MM.1S (cell line): ENCODE measurements at places on chromosomes 3 and 15.
A peak's percentile ranks its signal among the peaks of the same experiment; 100 is the strongest.

GRCh38 chr3:113825090-113825489, 13.5 kb upstream of the GRAMD1C start:
- no peak for DNase-seq
- no peak overlapping the region for H3K4me3 ChIP-seq
- H3K4me1 ChIP-seq = no peaks in the 10 kb centered on the region
- H3K27ac ChIP-seq = no peak overlapping the region
- no peaks in the 10 kb centered on the region for H3K36me3 ChIP-seq

DNA sequence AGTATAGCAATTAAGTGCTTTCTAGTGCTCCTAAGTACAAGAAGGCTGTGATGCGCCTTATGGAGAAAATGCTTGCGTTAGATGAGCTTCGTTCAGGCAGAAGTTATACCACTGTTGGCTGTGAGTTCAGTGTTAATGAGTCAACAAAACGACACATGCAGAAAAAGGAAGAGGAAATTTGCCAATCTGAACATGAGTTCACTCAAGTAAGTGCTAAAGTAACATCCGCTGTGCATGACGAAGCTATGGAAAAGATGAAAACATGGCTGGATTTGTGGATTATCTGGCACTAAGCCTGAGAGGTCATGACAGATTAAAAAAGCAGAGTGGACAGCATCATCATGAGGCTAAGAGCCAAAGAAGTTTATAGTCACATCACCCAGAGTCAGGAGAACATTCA, 36.9 kb downstream of the SH3BP5 start:
- H3K4me3 ChIP-seq = no peak overlapping the region
- H3K4me1 ChIP-seq = peaks cover 20% of the 10 kb centered on the region
- no peak for DNase-seq
- H3K27me3 ChIP-seq = no peaks in the 10 kb centered on the region
- no peaks in the 10 kb centered on the region for H3K36me3 ChIP-seq
- no peak overlapping the region for H3K27ac ChIP-seq

DNA sequence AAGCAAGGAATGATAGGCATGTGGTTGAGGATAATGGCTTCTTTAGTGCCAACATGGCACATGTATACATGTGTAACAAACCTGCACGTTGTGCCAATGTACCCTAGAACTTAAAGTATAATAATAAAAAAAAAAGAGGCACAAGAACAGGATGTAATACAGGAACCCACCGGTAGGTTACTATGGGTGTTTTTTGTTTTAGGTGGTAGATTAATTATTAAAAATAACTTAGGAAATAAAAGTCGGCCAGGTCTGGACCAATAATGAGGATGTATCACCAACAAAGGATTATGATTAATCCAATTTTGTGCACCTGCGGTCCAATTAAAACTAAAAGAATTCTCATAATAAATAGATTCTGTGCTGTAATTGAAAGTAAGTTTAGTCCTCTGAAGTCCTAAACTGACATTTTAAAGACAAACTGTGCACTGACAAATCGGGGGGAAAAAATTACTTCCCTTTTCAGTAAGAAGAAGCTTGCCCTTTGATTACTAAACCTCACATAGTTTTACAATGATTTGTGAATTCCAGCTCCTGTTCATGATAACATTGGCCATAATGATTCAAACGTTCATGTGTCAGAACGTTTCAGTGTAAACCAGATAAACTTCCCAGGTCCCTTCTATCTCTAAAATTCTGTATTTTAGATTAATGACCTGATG, 62.2 kb downstream of the CASR start:
- peak overlapping the region; percentile 58 for H3K4me3 ChIP-seq
- H3K36me3 ChIP-seq = no peaks in the 10 kb centered on the region
- no peaks in the 10 kb centered on the region for H3K4me1 ChIP-seq
- DNase-seq = peak; percentile 48
- no peak overlapping the region for H3K27ac ChIP-seq
- no peaks in the 10 kb centered on the region for H3K27me3 ChIP-seq

GRCh38 chr3:16289144-16289889, 24.3 kb downstream of the OXNAD1 start:
- no peaks in the 10 kb centered on the region for H3K27me3 ChIP-seq
- H3K36me3 ChIP-seq = no peaks in the 10 kb centered on the region
- DNase-seq = no peak

DNA sequence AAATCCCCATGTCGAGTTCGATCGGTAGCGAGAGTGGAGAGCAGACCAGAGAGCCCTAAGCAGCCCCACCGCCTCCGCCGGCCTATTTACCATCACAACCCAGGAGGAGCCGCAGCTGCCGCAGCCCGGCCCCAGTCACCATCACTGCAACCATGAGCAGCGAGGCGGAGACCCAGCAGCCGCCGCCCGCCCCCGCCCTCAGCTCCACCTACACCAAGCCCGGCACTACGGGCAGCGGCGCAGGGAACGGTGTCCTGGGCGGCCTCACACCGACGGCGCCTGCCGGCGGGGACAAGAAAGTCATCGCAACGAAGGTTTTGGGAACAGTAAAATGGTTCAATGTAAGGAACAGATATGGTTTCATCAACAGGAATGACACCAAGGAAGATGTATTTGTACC, 89.5 kb upstream of the TPM1 start:
- H3K4me1 ChIP-seq = no peaks in the 10 kb centered on the region
- DNase-seq = no peak
- H3K27me3 ChIP-seq = no peaks in the 10 kb centered on the region

DNA sequence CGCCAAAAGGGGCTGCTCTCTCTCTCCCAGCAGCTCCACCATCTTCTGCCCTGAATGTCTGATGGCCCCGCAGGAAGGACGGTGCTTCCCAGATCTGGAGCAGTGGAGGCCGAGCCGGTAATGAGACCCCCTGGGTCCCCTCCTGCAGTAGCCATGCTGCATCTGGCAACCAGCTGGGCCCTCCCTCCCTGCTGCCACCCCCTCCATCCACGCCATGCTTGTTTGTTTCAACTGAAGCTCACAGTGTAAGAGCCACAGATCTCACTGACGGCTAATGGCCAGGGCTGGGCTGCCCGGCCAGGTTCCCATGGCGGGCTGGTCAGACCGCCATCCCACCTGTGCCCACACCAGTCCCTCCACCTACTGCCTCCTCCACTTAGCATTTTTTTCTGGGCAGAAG, 260.8 kb downstream of the UACA start:
- no peak for DNase-seq
- H3K4me1 ChIP-seq = peaks cover 39% of the 10 kb centered on the region
- peak overlapping the region; percentile 98; the same call in 1 of the 2 replicates for H3K27ac ChIP-seq
- H3K36me3 ChIP-seq = no peaks in the 10 kb centered on the region
- no peaks in the 10 kb centered on the region for H3K27me3 ChIP-seq

DNA sequence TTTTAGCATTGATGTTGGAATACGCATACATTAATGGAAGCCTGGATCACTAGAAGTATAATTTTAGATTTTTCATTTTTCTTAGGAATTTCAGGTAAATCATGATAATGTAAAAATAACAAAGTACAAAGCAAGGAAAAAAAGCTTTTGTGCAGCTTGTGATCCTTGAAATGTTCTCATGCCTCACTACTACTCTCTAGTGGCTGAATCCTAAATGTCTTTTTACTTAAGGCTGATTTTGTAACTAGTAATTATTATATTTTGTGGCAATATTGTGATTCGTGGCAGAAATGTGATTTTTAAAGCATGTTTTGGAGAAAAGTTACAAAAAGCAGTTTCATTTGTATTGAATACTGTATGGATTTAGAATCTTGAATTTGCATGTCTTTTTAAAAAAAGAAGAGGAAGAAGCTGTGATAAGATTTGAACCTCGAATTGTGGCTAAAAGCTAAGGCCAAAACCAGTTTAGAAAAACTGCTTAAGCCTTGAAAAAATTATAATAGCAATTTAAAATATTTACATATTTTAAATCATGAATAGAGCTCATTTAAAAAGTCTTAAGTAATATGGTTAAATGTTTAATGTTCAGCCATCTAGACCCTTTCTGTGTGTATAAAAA, 39.0 kb downstream of the U2SURP start:
- no peak overlapping the region for H3K27ac ChIP-seq
- peaks cover 12% of the 10 kb centered on the region for H3K4me1 ChIP-seq
- H3K4me3 ChIP-seq = no peak overlapping the region
- no peak for DNase-seq
- H3K36me3 ChIP-seq = peaks cover under 1% of the 10 kb centered on the region; the same call in 1 of the 2 replicates

DNA sequence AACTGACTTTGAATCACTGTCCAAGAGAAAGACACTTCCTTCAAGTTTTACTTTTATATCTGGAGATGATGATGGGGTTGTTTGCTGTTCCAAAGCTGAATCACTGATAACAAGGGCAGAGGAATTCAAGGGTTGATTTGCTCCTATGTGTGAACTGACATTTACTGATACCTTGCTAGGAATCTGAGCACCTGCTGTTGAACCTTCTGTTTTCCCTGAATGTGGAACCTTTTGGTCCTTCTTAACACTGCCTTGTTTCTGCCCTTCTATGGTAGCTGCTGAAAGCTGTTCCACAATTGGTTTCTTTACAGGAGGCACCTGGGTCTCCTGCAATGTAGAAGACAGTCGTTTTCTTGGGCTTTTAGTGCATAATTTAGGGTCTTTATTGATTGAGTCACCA, 102.0 kb upstream of the NEDD4 start:
- no peak for DNase-seq
- no peaks in the 10 kb centered on the region for H3K4me1 ChIP-seq
- H3K27ac ChIP-seq = no peak overlapping the region
- H3K4me3 ChIP-seq = no peak overlapping the region

DNA sequence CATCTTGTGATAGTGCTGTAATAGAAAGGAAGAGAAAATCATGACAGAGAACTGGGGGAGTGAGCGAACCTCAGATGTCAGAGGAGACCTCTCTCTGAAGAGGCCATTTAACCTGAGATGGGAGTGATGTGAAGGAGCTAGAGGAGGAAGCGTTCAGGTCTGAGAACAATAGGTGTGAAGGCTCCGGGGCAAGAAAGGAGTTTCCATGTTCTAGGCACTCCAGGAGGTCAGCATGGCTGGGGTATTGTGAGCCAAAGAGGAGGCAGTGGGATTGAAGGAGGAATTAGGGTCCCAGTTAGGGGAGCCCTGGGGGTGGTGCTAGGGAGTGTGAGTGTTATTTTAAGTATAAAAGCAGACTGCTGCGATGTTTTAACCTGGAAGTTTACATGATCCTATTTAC, 8.8 kb upstream of the FILIP1L start:
- H3K27ac ChIP-seq = no peak overlapping the region
- H3K27me3 ChIP-seq = no peaks in the 10 kb centered on the region

DNA sequence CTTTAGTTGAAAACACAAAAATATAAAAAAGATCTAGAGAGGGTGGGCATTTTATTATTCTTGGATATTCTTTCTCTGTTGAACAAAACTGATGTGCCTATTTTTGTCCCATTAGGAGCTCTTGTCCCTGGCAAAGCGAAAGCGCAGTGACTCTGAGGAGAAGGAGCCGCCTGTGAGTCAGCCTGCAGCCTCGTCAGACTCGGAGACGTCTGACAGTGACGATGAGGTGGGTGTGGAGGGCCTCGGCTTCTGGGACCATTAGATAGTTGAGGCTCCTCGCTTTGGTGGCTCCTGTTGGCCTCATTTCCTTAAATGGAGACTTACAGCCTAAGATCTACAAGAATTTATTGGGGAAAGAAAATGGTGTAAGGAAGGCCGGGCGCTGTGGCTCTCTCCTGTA, 21.3 kb downstream of the RTF1 start:
- H3K4me1 ChIP-seq = no peaks in the 10 kb centered on the region
- H3K27ac ChIP-seq = no peak overlapping the region
- H3K4me3 ChIP-seq = no peak overlapping the region
- no peaks in the 10 kb centered on the region for H3K36me3 ChIP-seq
- DNase-seq = no peak

GRCh38 chr3:171838218-171838720, 4.9 kb upstream of the TMEM212 start:
- H3K27ac ChIP-seq = no peak overlapping the region
- no peaks in the 10 kb centered on the region for H3K27me3 ChIP-seq
- peaks cover 7% of the 10 kb centered on the region for H3K4me1 ChIP-seq
- no peaks in the 10 kb centered on the region for H3K36me3 ChIP-seq
- no peak for DNase-seq

- H3K36me3 ChIP-seq = no peaks in the 10 kb centered on the region
- no peaks in the 10 kb centered on the region for H3K4me1 ChIP-seq
- no peak for DNase-seq
- H3K4me3 ChIP-seq = no peak overlapping the region
- no peak overlapping the region for H3K27ac ChIP-seq
These were observed 61.8 kb upstream of the P3H2 start for GRCh38 chr3:190182418-190183043.

DNA sequence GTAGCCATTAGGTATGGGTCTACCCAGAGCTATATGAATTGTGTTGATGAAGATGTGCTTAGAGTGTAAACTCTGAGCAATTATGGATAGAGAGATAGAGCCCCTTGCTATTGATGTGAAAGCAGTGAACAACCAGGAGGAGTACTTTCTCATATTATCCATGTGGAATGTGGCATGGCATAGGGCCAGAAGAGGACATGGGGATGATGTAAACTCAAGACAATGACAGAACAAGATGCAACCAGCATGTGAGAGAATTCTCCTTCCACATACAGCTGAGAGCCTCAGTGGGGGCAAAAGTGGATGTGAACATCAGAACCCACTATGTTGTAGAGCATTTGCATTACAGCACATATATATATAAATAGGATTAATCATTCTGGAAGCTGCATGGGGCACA, 36.4 kb upstream of the BNC1 start:
- no peaks in the 10 kb centered on the region for H3K4me1 ChIP-seq
- H3K4me3 ChIP-seq = no peak overlapping the region
- no peaks in the 10 kb centered on the region for H3K27me3 ChIP-seq
- H3K36me3 ChIP-seq = no peaks in the 10 kb centered on the region
- no peak for DNase-seq
- H3K27ac ChIP-seq = no peak overlapping the region

DNA sequence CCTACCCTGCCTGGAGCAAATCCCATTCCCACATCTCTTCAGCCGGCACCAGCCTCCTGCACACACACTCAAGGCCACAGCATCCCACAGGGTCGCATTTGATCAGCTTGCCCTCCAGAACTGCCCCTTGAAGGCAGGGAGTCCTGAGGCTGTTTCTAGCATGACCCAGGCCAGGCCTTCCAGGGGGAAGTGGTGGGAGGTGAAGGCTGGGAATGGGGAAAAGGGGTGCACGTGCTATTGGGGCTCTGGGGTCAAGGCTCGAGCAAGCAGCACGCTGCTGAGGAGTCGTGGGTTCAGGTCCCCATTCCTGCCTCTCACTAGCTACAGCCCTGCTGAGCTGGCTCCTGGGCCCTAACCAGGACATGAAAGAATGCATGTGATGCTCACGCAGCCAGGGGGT, 24.9 kb downstream of the SEMA7A start:
- DNase-seq = no peak
- no peaks in the 10 kb centered on the region for H3K27me3 ChIP-seq
- H3K36me3 ChIP-seq = no peaks in the 10 kb centered on the region

DNA sequence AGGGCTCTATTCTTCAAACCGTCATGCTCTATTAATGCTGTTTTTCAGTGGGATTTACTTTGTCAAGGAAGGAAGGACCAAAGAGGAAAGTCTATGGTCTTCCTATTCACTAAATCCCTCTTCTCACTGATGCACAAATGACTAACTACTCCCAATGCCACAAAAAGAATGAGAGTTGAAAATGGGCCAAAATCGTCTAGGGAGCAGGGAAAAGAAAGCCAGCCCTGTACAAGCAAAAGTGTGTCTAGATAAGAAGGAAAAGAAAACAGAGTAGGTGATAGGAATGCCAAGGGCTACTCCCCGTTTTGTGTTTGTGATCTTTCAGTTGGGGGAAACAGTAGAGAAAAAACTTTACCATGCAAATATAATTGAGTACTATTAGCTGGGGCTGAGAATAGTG, 97.2 kb upstream of the TMCO5A start:
- H3K4me3 ChIP-seq = no peak overlapping the region
- no peak for DNase-seq
- H3K27ac ChIP-seq = no peak overlapping the region

GRCh38 chr3:40247714-40248454, 61.6 kb upstream of the EIF1B start:
- H3K36me3 ChIP-seq = no peaks in the 10 kb centered on the region
- H3K27ac ChIP-seq = no peak overlapping the region
- no peaks in the 10 kb centered on the region for H3K4me1 ChIP-seq
- no peaks in the 10 kb centered on the region for H3K27me3 ChIP-seq
- H3K4me3 ChIP-seq = no peak overlapping the region
